Stimulated activated CD8-positive, alpha-beta memory T cell treated with anti-CD3 and anti-CD28 coated beads, Interleukin-2, amount 100 ng/mL, for 1 hour (primary cell): ENCODE measurements at places on chromosomes 6 and 20.

DNA sequence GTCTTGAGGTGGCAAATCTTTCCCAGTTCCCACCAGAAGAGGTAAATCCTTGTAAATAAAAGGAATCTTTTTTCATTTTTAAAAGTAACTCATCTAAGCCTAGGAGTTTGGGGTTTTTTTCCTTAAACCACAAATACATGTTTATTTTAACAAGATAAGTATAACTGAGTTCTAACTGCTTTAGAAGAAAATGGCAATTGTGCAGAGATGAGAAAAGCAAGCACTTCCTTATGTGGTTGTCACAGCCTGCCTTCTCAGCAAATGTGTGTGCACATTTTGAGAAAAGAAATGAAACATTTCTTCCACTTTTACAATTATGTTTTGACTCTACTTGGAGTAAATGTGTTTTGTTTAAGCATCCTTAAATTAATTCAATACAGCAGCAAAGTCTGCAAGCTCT, 17.7 kb downstream of the HCK start:
- DNase-seq, result no peak

DNA sequence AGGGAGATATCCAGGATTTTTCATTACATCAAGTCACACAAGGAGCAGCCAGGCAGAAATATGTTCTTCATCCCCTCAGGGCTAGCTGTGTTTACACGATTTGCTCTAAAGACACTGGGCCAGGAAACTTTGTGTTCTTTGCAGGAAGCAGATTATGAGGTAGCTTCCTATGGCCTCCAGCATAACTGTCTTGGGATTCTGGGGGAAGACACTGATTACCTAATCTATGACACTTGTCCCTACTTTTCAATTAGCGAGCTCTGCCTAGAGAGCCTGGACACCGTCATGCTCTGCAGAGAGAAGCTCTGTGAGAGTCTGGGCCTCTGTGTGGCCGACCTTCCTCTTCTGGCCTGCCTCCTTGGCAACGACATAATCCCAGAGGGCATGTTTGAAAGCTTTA, 11.2 kb downstream of the FAM120B start:
- no peak for DNase-seq

DNA sequence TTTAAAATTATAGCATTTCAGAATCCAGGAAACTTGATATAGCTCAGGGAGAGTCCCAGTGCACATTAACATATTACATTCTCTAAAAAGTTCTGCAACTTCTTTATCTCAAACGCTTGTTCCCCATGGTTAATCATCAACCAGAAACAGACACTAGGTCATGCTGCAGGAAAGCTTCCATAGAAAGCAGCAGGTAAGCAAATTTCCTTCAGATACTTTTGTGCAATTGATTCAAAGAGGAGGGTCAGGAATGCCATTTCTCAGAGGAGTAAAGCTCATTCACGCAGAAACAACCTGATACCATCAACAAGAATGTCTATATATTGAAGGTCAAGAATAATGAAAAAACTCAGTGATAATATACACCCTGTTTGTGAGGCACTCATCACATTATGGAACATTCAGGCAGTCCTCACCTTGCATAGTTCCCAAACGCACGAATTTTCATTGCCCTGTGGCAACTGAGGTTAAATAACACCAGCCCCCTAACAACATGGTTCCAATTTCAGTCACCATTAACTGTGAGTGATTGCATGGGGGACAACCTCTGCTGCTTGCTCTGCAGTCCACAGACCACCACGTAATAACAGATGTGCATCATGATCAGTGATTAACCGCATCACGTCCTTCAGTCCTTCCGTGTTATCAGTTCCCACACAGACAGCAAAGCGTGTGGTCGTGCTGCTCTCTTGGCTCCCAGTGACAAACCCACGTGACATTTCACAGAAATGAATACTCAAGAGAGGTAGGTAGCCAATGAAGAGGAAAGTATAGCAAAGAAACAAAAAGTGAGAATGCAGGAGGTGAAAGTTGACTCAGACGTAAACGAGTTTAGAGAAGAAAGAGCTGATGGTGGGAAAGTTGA, 95.7 kb downstream of the LY86 start:
- no peak for DNase-seq

GRCh38 chr20:496126-496696, 33.9 kb upstream of the TBC1D20 start:
- no peak for DNase-seq

- no peak for DNase-seq
Measured at GRCh38 chr6:55941702-55942101, 66.3 kb upstream of the BMP5 start.

- no peak for DNase-seq
Measured at GRCh38 chr6:133705066-133705465, 183.8 kb upstream of the TCF21 start.

DNA sequence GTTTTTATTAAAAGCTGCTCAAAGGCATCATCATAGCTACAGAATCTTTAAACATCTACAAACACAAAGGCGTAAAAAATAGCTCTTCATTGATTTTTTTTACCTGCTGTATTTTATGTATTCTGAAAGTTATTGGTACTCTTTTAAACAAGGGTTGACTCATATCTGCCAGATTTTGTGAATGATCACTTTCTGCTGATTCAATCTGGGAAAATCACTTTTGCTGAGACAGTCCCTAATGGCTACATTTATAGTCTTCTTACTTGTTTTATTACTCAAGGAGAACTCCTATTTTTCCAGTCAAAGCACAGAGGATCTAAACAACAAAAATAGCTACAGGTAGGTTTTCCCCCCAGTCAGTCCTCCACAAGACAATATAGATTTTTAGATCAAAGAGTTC, 739.0 kb downstream of the CBLN4 start:
- no peak for DNase-seq

DNA sequence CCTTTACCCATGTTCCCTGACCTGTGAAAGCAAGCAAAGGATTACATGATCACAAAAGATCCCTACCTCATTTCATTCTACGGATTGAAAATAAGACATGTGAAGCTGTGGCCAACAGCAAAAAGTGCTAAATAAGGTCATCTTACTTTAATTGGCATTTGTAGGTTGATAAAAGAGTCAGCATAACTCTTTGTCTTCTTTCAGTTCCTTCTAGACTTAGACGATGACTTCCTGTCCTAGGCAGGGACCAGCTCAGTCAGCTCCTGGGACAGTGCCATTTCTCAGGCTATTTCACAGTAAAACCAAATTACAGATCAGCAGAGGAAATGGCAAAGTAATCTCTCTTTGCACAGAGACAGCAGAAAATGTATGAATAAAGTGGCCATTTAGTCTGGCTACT, 480.7 kb downstream of the RFPL4B start:
- DNase-seq, result no peak

GRCh38 chr6:148653138-148653776, 93.6 kb upstream of the UST start:
- no peak for DNase-seq

GRCh38 chr20:13904766-13905165, 85.6 kb downstream of the SEL1L2 start:
- DNase-seq, result no peak

DNA sequence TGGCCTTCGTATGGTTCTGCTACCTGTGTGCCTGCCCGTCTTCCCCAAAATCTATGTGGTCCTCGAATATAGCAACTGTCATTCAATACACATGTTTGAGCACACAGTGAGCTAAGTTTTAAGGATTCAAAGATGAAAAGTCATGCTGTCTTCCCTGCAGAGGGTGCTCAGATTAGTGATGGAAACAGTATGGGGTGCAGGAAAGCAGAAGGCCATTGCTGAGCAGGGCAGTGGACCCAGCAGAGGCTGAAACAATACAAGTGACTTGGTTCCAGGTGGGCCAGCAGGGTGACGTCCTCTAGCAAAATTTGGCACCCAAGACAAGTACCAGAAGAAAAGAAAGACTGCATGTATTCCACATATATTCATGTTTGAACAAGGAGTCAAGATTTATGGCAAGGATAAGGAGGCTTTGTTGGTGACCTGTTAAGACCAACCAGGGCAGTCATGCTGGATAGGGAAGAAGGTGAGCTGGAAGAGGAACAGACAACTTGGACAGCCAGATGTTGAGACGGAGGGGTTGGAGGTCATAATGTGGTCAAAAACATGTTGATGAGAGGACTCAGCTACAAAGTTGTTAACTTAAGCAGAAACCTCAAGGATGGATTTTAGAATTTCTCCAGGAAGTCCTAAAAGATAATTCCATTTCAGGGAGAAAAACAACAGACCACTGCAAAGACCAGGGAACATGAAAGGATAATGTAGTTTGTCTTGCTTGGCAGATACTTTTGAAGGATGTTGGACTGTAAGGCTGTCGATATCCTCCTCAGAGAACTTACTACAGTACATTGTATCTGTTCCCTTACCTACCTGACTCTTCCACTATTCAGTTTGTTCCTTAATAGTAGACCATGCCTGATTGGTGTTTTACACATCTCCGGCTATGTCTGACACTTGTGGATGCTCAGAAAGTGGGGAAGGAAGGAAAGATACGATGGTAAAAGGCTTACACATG, 2.5 kb downstream of the HLA-DQA1 start:
- DNase-seq, result no peak

DNA sequence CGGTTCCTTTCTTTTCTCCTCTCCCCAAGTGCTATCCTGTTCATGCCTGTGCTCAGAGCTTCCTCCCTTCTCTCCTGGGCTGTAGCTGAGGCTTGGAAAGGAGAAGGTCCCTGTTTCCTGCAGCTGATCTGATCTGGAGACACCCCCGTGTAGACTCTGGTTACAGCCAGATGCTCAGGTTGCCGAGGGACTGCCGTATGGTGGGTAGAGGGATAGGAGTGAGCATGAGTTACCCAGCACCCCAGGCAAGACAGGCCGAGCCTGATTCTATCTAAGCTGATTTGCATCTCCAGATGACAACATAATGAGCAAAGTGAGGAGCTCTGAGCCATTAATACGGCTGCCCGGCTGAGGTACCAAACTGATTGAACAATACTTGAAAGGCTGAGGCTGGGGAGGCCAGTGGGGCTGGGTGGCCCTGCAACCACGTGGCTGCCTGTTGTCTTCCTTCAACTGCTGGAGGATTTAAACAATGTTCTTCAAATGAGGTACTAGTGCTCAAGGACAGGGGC, 91.8 kb downstream of the ASXL1 start:
- DNase-seq, result no peak

- peak; percentile 66 for DNase-seq
Measured at GRCh38 chr20:1776681-1777475, 118.3 kb upstream of the SIRPA start.

DNA sequence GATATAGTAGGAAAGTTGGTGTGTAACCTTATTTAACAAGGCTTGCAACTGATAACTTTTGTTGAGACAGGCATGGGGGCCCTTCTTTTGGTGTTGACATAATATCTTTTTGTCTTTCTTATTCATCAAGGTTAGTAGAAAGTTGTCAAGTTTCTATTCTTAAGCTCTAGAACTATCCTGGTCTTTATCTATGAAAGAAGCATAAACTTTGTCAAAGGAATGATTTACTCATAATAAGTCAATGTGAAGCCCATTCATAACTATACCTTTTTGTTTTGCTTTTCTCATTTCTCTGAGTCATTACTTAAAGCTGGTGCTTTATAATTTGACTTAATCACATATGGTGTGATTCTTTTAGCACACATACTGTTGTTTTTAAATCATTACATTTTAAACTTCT, 312.4 kb downstream of the UTRN start:
- no peak for DNase-seq

DNA sequence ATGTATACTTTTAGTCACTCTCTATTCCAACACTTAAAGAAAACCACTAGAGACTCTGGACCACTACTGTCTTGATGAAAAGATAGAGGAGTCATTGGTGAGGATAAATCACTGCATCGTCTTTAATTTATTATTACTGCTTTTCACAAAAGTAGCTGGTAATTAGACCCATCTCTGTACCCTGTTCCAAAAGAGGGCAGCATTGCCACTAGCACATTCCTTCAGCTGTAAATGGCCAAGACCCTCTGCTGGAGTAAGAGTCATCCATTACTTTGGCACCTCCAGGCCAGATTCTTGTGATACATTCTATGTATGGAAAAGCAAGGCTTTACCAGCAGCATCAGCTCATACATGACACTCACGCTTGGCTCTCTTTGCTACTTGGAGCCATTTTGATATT, 49.5 kb upstream of the PREP start:
- DNase-seq, result no peak

DNA sequence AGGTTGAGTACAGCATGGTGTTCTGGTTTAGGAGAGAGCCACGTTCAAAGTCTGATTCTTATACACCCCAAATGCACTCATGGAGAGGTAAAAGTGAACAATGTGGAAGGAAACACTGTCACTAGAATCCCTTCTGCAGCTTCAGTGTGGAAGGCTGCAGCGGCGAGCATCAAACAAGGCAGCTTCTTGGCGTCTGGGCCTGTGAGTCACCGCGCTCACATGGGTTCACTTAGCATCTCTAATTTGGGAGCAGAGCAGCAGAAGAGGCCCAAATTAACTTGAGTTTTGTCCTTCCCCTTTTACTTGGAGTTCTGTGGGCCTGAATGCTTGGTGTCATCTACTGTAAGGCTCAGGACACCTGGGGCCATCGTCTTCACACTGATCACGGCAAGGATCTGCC, 10.9 kb upstream of the E2F1 start:
- no peak for DNase-seq

- no peak for DNase-seq
Measured at GRCh38 chr6:150900049-150900448, 34.5 kb downstream of the MTHFD1L start.

DNA sequence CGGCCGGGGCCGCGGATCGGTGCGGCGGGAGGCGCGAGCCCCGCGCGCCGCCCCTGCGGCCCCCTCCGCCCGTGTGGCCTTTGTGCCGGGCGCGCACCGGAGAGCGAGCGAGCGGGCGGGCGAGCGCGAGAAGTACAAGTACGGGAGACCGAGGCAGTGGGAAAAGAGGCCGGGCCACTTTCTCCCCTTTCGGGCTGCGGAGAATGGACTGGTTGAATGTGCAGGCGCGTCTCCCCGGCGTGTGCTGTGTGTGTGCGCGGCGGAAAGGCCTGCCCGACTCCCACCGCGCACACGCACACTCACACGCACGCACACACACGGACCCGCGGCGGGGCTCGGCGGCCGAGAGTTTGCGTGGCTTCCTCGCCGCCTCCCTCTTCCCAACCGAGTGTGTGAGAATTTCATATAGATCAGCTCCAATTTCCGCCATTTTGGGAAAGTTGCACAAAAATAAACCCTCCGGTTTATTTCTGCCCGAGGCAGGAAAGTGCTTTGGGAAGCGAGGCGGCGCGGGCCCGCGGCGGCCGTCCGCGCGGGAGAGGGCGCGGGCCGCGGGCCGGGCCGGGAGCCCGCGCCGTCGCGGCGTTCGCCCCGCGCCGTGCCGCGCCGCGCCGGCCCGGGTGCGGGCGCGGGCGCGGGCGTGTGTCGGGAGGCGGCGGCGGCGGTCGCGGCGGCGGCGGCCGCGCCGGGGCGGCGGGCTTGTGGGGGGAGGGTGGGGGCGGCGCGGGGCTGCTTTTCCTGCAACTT, 1.1 kb downstream of the L3MBTL3 start:
- DNase-seq, result peak; percentile 16
